ENCODE measurements at places on chromosomes 7 and 10.

DNA sequence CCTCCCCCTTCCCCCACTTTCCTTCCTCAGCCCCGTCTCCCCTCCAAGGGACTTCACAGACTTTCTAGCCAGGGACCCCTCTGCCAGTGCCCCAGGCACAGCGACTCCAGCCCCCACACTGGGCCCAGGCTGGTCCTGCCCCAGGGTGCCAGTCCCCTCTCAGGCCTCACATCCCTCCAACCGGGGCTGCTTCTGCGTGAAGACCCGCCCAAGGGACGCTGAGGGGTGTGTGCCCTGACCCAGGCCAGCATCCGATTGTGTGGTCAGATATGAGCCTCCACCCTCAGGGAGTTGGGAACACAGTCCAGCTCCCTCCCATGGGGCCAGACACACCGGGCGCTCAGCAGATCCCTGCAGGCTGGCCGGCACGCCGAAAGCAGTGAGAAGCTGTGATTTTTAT is 97.0 kb downstream of the MICALL2 start:
- no peak for DNase-seq

DNA sequence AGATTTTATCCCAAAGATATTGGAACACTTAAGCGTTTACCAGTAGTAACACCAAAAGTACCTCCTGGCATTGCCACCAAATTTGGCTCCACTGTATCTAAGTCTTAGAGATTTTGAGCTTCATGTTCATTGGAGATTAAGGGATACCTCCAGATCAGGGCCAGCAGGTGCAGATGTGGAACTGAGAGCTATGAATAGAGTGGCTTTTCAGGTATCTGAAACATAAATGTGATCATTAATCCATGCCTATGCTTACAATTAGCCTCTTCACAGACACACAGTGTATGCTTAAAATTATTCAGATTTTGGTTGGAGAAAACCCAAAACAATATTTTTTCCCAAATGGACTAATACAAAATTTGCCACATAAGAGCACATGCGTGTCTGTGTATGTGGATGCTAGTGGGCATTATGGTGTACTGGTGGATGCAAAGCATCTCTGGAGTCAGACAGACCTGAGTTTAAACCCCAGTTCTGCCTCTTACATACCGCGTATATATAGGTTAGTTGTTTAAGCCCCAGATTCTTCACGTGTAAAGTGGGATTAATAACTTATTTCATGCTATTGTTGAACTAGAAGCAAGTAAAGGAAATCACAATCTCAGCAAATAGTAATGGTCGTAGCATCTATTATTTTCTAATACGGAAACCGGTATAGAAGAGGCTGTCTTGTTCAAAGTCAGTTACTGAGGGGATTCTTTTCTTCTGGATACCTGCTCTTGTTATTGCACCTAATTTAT is 6.8 kb upstream of the LRRC4 start:
- DNase-seq, result no peak

DNA sequence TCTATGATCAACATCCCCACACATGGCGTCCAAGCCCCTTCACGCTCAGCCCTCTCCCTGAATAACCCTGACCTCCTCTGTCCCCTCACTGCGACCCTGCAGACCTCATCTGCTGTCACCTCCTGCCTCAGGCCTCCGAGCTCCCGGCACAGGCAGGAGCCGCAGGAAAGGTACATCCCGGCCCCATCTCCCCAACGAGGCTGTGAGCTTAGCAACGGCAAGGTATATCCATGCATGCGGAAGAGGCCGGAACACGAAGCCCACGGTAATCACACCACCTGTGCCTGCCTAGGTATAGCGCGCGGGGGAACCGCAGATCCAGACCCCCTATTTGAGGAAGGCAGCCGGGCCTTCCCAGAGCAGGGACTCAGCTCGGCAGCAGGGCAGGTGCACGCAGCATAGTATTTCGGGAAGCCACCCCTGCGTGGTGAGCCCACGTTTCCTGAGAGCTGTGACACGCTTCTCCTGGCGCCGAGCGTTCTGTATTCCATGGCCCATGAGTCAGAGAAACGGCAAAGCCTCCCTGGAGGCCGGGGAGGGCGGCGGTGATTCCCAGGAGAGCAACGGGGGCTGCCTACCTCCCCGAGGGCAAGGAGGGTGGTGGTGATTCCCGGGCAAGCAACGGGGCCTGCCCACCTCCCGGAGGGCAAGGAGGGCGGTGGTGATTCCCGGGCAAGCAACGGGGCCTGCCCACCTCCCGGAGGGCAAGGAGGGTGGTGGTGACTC is 50.1 kb upstream of the DNAAF5 start:
- no peak for DNase-seq

GRCh38 chr7:7829667-7830066 is 111.3 kb upstream of the RPA3 start:
- DNase-seq, result no peak

GRCh38 chr7:149776848-149777407 is 3.5 kb upstream of the ZNF467 start:
- DNase-seq, result no peak

GRCh38 chr10:2760736-2761135 is 306.6 kb upstream of the PFKP start:
- DNase-seq, result no peak

DNA sequence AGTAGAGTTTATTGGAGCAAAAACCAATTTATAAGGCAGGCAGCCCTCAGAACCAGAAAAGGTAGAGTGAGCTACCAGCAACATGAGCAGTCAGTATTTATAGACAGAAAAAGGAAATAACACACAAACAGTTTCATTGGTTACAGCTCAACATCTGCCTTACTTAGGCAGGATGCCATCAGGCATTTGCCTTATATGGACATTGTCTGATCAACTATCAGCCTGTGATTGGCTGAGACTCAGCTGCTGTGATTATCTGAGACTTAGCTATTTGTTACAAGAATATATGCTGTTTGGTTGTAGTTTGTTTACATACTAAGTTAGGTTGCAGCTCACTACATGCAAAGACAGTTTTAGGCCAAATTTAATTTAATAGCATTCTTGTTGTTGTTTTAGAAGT is 60.4 kb upstream of the CDK1 start:
- DNase-seq, result no peak
